ENCODE measurements at places on chromosomes 5 and 9. TPM values are rescaled to one million over a fixed set of nuclear protein-coding genes. Genes with fewer than 3 reads are reported as not detected.

MCC gene
- polyA plus RNA-seq: 6.9 TPM

CD14 gene
- 3.7 TPM for polyA plus RNA-seq

- DNase-seq: peak; percentile 53
Measured at GRCh38 chr5:169161022-169161680, 139.8 kb downstream of the SLIT3 start.

- no peak for DNase-seq
Measured at GRCh38 chr5:119954106-119954505, 324.7 kb downstream of the FAM170A start.

MSMP gene
- polyA plus RNA-seq: 23.5 TPM

SH3RF2 gene
- 0.21 TPM for polyA plus RNA-seq

DNA sequence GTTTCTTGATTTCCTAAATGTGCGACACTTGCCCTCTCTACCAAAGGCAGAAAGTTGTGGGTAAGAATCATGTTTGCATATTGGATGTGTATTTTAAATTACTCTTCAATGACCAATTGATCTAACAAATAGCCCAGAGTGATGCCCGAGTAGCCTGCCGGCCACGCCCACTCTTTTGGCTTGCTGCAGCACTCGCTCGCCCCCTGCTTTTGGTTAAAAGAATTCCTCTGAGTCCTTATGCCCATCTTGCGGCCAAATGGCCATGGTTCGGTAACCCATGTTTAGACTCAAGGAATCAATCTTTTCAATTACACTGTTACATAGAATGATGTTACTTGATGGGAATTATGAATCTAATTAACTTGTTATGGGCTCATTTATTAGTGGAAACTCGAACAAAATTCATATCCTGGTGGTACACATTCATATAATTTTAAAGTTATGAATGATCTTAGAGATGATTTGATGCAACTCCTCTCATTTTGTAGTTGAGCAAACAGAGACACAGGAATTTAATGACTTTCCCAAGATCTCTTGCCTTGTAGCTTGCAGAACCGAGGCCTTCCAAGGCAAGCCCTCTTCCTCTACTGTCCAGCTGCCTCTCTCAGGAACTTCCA is 36.5 kb downstream of the PPIC start:
- DNase-seq: peak; percentile 23

GRCh38 chr5:112323166-112323565 is 95.9 kb downstream of the EPB41L4A start:
- no peak for DNase-seq

BDP1 gene
- 4.5 TPM for polyA plus RNA-seq

DNA sequence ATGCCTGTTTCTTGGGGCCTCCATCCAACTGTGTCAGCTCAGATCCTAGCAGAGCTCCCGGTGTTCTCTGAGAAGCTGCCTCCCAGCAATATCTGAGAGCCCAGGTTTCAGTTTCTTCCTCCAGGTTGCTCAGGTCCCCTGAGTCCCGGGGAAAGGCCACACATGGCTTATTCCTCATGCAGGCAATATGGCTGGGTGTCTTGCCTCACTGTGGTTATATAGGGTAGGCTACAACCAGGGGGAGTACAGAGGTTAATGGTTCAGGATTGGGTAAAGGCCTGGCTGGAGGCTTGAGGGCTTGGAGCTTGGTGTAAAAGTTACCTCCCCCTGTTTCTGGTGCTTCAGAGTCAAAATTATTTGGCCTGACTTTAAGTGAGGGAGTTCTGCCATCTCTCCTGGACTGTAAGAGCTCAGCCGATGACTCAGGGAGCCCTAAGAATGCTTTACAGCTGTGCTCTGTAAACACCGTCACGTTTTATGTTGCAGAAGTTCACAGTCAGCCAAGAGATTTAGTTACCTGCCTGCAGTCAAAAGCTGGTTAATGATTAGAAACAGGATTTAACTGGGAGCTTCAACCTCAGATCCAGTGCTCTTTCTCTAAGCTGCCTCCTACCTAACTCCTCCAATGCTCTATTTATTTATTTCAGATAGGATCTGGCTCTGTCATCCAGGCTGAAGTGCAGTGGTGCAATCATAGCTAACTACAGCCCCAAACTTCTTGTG is 24.3 kb upstream of the UBAP2 start:
- DNase-seq: no peak

GRCh38 chr5:22900801-22901310 is 47.7 kb upstream of the CDH12 start:
- DNase-seq: no peak

DNA sequence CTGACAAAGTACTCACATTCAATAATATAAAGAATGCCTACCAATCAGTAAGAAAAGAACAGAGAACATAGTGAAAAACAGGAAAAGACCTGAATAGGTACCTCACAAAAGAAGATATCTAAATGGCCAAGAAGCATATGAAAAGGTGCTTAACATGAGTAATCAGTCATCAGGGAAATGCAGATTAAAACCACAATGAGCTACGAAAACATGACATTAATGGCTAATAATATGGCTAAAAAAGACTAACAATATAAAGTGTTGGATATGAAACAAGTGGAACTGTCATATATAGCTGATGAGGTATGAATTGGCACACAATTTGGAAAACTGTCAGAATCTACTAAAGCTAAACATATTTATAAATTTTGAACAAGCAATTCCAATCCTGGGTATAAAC is 18.9 kb downstream of the DENND1A start:
- no peak for DNase-seq

TMC1 gene
- polyA plus RNA-seq: 0.30 TPM

DNA sequence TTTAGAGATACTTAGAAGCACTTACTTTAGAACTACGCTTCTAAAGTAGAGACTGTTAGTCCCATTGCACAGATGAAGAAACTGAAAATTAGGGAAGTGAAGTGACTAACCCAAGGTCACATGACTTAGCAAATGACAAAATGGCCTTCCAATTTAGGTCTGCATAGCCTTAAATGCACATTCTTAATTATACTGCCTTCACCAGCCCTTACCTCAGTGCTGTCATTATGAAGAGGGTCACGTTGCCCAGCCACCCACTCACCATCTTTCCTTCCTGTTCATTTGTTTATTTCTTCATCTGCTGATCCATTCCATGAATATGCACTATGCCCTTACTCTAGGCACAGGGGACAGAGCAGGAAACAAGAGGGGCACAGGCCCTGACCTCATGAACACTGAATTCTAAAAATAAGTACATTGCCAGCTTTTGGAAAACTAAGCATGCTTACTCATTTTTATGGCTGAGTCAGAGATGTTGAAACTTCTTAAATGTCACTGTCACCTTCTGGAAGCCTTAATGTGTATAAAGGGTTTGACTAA is 8.6 kb downstream of the HAVCR2 start:
- no peak for DNase-seq

- DNase-seq: peak; percentile 46
Measured at GRCh38 chr9:136543830-136544547, 1.9 kb downstream of the NOTCH1 start.

DNA sequence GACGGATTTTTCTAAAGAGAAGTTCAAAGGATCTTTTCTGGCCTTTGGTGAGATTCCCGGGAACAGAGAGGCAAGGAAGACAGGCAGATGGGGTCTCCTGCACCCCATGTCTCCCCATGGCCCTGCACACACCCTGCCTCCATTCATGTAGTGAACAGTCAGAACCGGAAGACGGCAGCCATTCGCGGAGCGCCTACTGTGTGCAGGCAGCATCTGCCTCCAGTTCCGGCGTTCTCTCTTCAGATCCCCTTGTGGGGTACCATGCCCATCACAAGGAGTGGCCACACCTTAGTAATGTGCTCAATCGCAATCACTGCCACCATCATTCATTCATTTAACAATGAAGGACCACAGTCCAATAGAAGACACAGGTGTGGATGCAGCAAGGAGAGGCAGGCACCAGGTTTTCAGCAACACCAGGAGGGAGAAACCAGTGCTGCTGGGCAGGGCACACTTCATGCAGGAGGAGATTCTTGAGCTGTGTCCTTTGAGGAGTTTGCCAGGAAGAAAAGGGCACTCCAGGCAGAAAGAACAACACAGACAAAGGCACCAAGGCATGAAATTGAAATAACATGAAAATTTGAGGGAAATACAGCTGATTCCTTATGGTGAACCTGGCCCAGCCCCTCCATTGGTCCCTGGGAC is 171.5 kb upstream of the PHYKPL start:
- DNase-seq: no peak

DNA sequence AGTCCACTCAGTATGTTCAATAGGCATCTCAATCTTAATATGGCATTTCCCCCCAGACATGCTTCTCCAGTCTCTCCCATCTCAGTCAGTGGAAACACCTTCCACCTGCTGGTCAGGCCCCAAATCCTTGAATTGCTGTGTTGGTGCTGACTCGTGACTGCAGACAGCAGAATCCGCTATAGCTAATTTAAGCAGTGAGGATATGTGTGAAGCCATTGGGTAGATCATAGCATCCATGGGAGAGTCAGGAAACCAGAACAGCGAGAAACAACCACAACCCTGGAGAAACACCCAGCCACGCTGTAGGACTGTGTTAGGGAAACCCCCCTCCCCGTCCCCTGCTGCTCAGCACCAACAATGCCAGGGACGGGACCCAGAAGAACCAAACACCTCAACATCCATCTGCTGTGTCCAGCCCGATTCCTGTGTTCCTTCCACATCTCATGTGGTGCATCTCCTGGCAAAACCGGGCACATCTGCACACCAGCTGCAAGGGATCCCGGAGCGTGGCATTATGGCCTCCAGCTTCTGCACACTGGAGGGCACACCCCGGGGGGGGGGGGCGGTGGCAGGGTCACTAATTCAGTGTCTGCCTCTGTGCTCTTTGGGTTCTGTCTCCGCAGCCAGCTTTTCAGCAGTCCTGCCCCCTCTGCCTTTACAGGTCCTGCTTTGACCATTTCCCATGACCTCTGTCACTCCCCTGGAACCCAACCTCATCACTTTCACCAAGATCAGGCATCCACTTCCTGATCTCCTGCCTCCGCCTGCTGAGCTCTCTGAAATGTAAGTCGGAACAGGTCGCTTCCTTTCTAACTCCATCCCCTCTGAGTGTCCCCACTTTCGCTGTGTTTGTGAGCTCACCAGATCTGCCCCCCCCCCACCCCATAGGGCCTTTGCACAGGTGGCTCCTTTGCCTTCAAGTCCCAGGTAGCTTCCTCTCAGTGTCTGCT is 2.4 kb upstream of the PLEKHG4B start:
- no peak for DNase-seq

- no peak for DNase-seq
Measured at GRCh38 chr9:118263949-118264348, 559.7 kb downstream of the TLR4 start.

- no peak for DNase-seq
Measured at GRCh38 chr5:167863883-167864282, 427.6 kb upstream of the WWC1 start.

All from endothelial cell of umbilical vein (primary cell).